Activated CD8-positive, alpha-beta memory T cell treated with anti-CD3 and anti-CD28 coated beads for 48 hours (primary cell): ENCODE measurements at places on chromosomes 1 and 21.

- DNase-seq = no peak
Observed at GRCh38 chr1:214427871-214428277, 123.5 kb downstream of the PTPN14 start.

GRCh38 chr1:25697435-25698217, 81.0 kb downstream of the MAN1C1 start:
- no peak for DNase-seq

GRCh38 chr21:32426066-32426465, 13.6 kb downstream of the EVA1C start:
- no peak for DNase-seq

DNA sequence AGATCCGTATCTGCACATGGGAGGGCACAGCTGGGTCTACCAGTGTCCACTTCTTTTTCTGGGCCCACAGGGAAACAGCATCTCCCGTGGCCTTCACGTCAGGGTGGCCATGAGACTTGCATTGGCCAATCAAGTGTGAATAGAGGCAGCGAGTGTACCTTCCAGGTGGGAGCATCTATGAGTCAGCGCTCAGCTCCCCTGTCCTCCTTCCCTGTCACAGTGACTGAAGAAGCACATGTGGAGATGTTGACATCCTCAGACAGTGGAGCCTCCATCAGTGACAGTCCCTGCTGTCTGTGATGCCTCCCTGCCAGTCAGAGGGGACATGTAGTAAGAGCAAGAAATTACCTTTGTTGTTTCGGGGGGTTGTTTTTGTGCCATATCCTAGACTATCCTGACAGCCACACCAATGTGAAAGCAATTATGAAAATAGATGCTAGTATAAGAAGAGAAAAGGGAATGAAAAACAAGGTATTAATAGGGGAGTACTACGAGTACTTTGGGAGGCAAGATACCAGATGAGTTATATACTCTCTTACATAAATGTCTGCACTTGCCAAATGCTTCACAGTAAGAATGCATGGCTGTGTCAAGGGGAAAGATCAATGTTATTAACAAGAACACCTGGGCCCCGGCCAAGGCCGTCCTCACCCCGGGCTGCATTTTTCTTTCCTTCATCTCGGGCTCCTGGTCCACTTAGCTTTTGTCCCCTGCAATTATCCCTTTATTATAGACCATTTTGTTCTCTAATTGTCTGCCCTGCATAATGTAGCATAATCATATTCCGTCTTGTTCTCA, 86.0 kb downstream of the MATN1 start:
- DNase-seq = no peak

DNA sequence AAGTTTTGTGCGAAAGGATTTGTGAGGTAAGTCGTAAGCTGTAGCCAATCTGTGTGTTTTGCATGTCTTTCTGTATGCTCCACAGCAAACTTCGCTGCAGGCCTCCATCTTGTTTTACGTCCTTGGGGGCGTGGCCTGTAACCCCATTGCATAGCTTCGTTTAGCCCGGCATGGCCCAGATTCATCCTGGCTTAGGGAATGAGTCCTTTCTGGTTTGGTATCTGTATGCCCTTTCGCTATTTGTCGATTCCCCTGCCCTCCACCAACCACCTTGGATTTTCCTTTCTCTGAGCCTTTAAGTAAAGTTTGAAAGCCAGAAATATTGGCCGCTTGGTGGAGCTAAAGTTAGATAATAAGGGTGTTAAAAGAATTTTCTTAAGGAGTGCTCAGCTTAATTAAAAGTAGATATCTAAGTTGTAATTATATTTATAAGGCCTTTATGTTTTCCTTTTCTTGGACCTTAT, 1.1 kb downstream of the THEM4 start:
- DNase-seq = no peak

GRCh38 chr1:40786995-40787705, 3.6 kb downstream of the KCNQ4 start:
- DNase-seq = no peak

- DNase-seq = no peak
Observed at GRCh38 chr1:10540277-10541005, 65.7 kb downstream of the PEX14 start.

- no peak for DNase-seq
Observed at GRCh38 chr1:233121947-233122559, 171.6 kb downstream of the NTPCR start.

- no peak for DNase-seq
Observed at GRCh38 chr1:160429702-160430535, 29.6 kb downstream of the VANGL2 start.

GRCh38 chr1:227899820-227900449, 47.8 kb downstream of the WNT9A start:
- DNase-seq = no peak

DNA sequence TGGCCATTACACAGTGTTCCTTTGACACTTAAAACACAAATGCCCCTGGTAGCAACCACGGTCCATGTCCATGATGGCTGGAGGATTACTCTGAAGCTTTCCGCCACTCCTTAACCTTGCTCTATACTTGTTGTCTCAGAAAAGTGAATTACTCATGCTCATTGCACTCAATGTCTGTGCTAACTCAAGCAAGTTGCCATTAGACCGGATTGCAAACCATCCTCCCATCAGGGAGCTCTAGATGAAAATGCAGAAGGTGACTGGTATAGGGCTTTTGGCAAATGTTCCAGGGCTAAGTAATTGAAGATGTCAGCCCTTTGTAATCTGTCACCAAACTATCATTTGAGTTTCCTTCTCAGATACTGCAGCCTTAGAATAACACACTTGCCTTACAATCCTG, 1288.3 kb upstream of the B3GALT2 start:
- no peak for DNase-seq

GRCh38 chr1:63557365-63557987, 34.2 kb downstream of the EFCAB7 start:
- no peak for DNase-seq

DNA sequence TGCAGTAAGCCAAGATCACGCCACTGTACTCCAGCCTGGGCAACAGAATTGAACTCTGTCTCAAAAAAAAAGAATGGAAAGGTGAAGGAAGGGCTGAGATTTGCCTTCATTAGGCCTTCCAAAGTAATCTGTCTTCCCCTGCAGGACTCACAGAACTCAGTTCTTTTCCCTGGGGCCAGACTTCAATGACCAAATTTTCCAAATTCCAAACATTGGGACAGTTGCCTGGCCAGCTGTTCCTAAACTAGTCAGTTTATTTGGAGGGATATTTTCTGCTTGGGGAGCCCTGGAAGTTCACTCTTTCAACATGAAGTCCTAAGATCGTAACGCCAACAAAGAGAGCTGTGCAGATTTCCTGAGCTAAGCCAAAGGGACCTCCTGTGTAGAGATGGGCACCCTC, 5.4 kb upstream of the DEDD start:
- no peak for DNase-seq

DNA sequence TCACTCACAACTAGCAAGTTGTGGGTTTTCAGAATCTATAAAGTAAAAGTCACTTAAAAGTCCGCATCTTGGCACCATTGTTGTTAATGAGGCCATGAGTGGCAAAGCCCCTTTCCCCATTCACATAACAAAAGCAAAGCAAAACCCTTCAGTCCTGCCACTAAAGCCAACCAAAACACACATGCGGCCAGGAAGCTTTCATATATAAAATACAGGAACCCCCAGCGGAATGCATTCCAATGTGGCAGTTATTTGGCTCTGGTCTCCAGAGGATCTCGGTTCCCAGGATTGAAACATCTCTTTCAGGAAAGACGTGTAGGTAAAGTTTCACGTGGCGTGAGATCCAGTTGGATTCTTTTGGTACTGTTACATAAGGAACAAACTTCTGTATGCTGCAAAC, 2.5 kb upstream of the LBR start:
- no peak for DNase-seq

DNA sequence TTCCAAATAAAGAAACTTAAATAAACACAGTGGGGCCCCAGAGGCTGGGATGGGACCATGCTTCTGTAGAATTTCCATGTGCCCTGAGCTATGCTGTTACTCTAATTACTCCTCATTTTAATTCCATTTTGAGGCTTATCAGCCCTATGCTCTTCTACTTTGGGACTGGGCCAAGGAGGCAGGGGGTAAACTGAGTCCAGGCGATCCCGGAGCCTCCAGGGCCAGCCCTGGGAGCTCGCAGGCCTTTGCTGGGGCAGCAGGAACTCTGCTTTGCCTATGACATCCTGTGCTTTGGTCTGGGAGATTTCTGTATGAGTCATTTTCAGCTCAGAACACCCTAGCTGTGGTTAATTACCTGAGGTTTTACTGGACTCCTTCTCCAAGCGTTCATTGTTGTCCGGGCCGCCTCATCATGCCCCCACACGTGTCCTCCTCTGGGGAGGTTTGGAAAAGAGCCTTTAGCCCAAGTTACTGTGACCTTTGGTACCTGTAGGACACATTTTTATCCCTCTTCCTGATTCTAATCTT, 95.7 kb downstream of the RHOU start:
- no peak for DNase-seq

DNA sequence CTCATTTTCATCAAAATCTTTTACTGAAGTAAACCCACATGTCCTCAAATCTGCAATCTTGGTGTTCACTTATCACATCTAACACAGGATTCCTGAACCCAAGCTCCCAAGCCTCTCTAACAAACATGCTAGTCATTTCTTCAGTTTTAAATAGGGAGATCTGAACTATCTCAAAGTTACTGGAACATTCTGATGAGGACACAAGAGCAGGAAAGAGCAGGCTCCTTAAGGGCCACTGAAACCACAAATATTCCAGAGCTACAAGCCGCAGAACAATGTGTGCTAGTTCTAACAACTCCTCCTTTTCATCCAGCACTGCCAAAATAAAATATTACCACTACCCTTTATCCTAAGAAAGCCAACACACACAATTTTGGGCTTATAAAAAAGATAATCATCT, 38.9 kb downstream of the WARS2 start:
- no peak for DNase-seq

DNA sequence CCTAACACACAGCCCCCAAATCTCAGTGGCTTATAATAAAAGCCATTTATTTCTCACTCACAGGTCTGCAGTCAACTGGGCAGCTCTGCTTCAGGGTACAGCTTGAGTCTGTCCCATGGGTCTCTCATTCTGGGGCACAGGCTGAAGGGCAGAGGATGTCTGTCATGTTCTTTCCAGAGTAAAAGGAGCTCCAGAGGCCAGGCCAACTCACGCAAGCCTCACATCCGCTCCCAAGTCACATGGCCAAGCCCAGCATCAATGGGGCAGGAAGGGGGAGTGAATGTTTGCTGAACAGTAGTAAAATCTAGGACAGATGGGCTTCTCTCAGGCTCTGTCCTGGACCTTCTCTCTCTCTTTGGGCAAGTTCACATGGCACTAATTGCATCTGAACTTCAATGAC, 7.1 kb upstream of the SSBP3 start:
- DNase-seq = no peak

DNA sequence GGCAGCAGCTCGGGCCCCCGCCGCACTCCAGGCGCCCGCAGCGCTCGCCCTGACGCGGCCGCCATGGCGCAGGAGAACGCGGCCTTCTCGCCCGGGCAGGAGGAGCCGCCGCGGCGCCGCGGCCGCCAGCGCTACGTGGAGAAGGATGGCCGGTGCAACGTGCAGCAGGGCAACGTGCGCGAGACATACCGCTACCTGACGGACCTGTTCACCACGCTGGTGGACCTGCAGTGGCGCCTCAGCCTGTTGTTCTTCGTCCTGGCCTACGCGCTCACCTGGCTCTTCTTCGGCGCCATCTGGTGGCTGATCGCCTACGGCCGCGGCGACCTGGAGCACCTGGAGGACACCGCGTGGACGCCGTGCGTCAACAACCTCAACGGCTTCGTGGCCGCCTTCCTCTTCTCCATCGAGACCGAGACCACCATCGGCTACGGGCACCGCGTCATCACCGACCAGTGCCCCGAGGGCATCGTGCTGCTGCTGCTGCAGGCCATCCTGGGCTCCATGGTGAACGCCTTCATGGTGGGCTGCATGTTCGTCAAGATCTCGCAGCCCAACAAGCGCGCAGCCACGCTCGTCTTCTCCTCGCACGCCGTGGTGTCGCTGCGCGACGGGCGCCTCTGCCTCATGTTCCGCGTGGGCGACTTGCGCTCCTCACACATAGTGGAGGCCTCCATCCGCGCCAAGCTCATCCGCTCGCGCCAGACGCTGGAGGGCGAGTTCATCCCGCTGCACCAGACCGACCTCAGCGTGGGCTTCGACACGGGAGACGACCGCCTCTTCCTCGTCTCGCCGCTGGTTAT, 2.8 kb downstream of the KCNJ9 start:
- DNase-seq = no peak

DNA sequence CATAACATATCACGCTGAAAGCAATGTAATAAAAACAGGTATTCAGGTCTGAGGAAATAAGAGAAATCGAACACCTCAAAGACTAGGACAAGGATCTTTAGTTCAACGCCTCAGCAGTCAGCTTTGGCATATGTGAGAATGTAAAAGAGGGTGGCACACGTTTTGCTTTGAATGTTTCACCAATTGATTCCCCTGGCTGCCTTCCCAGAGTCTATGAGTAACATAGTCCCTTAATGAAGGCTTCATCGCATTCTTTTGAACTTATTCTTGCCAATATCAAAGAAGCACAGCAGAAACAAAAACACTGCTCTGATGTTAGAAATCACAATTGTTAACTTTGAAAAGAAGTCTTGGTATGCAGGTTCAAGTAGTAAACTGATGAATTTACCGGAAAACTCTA, 764.8 kb downstream of the ADGRL2 start:
- DNase-seq = no peak

GRCh38 chr1:81021134-81021533, 779.6 kb upstream of the ADGRL2 start:
- no peak for DNase-seq
